ENCODE measurements at places on chromosomes 16 and 17. TPM values are rescaled to one million over a fixed set of nuclear protein-coding genes. Genes with fewer than 3 reads are reported as not detected.

DNA sequence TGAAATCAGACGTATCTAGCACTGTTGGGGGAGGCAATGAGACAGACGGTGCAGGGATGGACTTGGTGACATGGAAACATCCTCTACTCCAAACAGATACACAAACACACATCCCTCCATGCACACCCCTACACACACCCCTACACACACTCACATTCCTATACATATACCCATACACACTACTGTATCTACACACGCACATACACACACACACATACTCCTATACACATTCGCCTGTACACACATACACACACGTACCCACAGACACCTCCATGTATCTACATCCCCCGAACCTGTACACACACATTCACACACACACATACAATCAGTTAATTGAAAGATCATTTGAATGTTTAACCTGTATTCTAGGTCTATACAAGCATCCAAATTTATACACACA, 53.5 kb downstream of the MAF start:
- DNase-seq = no peak

DNA sequence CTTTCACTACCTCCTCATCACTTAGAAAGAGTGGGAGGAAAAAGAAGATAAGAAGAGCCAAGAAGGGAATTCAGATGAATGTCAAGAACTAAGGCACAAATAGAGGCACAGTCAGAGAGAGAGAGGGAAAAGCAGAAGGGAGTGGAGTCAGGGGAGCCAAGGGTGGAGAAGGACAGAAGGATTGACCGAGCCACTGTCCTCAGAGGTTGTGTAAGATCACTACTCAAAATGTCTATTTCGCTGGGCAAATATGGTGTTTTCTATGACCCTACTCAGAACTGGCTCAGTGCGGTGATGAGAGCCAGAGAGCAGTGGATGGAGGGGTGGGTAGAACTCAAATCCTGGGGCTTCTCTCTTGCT, 139.2 kb upstream of the HS3ST2 start:
- DNase-seq = no peak

DNA sequence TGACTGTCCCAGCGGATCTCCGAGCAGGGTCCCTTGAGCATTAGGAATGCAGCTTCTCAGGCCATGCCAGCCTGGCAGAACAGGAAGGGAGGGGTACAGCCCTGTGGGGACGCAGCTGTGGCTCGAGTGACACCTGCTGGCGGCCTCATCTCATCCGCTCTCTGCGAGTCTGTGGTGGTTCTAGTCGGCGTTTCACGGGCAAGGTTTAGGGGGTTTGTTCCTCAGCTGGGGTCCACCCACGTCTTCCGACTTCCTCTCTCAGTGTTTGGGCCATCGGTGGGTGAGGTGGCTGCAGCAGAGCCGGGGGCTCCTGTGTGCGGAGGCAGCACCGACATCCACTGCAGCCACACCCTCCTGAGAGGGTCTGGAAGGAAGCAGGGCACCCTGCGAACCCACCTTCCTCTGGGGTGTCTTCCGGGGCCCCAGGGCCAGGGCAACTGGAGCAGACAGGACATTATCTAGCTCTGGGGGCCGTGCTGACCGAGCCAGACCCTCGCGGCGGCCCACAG, 33.3 kb downstream of the JPH3 start:
- peak; percentile 73 for DNase-seq

DNA sequence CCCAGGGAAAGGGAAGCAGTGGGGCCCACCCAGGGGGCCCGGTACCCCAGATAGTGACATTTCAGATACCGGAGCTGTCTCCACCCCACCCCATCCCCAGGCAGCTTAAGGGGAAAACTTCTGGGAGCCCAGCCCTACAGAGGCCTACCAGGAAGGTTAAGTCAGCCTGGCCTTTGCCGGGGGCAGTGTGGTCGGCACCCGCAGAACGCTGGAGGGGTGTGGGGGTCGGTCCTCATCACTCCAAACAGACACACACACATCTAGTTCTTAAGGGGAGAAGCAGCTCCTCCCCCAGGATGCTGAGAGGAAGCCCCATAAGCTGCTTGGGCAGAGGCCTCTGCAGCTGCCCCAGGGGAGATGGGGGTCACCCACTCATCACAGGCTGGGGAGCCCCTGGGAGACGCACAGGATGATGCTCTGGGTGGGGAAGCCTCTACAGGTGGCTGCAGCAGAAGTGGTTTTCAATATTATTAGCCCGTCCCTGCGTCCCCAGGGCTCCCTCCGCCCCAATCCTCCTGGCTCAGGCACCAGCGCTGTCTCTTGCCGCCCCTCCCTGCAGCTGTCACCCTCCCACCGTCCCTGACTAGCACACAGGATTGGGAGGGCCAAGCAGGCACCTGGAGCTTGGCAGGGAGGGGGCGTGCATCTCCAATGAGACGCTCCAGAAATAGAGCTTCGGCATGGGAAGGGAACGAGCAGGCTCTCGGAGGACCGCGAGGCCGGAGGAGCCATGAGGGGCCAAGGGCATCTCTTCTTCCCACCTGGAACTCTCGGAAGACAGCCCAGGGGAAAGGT, 1.4 kb upstream of the ABR start:
- no peak for DNase-seq

GRCh38 chr16:12646490-12647274, 157.0 kb downstream of the CPPED1 start:
- DNase-seq = peak; percentile 45

- no peak for DNase-seq
Measured at GRCh38 chr17:64092113-64092512, 37.8 kb downstream of the ERN1 start.

- no peak for DNase-seq
Measured at GRCh38 chr16:26905336-26905735, 161.4 kb upstream of the C16orf82 start.

DNA sequence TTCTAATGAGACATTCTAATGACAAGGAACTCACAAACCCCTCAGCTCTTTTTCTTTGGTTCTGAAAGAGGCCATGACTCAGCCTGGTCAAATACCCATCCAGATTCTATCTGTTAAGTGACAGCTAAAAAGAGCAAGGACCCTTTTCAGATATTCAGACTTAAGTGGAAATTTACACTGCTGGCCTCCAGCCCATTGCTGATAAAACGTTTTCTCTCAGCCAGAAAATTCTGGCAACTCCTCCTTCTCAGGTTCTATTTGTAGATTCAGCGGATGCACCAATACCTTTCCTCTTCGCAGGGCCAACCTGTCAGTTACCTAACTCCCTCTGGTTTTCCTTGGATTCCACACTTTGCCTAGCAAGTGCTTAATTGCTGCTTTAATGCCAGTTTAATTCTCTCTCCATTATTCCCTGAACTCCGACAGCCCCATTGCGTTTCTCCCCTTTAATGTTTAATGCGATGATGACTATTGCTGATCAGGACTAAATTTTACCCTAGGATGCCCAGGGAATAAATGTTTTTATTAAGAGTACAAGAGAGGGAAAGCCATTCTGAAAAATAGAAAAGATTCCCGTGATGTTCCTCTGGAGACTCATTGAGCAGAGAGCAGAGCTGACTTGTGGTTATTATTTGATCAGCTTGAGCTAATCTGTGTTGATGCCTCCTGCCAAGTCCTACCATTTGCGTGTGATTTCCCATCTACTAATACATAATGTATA, 35.9 kb upstream of the TOM1L1 start:
- no peak for DNase-seq

DNA sequence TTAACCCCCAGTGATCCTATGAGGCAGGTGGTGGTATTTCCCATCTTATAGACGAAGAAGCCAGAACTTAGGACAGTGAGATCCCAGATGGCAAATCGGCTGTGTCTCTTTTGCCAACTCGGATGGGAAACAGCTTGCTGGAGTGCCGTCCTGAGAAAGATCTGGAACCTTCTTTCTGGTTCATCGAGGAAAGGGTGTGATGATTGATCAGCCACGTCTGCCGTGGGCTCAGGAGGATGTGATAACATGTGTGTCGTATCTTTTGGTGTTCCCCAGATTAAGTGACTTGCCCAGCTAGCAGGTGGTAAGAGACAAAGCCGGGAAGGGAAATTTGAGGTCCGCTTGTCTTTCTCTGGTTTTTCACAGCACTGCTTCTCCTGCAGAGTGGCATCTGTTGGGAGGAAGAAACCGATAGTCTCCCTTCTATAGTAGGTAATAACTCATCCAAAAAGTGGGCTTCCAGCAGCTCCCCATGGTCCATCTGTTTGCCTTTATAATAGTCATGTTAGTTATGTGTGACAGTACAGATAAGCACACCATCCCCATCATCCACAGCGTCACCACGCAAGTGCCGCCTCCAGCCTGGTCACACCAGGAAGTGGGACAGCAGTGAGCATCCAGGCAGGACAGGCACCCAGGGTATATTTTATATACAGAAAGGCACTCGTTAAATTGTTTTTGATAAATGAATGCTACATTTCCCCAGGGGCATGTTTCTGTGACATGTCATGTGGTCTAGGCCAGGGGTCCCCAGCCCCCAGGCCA, 175.5 kb downstream of the KATNIP start:
- DNase-seq = no peak

GRCh38 chr16:48540222-48540900, 69.6 kb downstream of the N4BP1 start:
- DNase-seq = no peak

- DNase-seq = no peak
Measured at GRCh38 chr16:73237601-73238000, 189.7 kb upstream of the ZFHX3 start.

GRCh38 chr17:19250421-19251173, 13.4 kb downstream of the EPN2 start:
- DNase-seq = no peak

DNA sequence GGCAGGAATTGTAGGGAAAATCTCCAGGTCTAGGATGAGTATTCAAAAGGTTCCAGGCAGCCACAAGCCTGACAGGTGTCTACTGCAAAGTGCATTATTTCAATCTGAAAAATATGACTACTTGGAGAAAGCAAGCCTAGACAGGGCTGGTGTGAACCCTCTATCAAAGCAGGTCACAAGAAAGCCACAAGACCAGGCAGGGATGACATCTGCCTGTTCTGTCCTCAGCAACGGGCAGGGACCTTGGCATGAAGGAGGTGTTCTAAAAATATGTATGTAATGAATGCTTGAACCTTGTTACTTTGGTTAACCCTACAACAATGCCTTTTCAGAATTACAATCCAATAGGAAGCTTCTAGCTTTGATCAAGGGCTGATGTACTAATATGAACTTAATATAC, 1.2 kb upstream of the COX6A2 start:
- DNase-seq = no peak

KRTAP1-5 gene
- total RNA-seq = not detected

GP1BA gene
- total RNA-seq = not detected

ATAD5 gene
- total RNA-seq = 27.1 TPM

HOXB8 gene
- not detected for total RNA-seq

Data from activated CD4-positive, alpha-beta T cell treated with anti-CD3 and anti-CD28 coated beads, Interleukin-2, amount 10 ng/mL, durations not matched to agents 7 days and 5 days (primary cell).